ENCODE measurements at places on chromosomes 3 and 15.

- DNase-seq: no peak
These were observed 170.6 kb downstream of the MINAR1 start for GRCh38 chr15:79602731-79603130.

DNA sequence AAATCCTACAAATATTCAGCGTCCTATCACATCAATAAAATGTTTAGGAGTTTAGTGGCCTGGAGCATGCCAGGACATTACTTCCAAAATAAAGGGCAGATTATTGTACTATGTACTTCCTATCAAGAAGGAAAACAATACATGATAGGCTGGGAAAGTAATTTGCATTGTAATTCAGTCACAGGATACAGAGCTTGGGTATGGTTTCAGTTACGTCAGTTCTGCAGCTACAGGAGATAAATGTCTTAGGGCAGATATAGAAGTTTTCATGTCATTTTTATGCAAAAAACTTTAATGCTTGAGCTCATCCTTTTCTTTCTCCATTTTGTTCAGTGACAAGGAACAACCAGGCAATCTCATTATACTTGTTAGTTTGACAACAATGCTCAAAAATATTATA, 155.2 kb downstream of the NFKBIZ start:
- DNase-seq: no peak

DNA sequence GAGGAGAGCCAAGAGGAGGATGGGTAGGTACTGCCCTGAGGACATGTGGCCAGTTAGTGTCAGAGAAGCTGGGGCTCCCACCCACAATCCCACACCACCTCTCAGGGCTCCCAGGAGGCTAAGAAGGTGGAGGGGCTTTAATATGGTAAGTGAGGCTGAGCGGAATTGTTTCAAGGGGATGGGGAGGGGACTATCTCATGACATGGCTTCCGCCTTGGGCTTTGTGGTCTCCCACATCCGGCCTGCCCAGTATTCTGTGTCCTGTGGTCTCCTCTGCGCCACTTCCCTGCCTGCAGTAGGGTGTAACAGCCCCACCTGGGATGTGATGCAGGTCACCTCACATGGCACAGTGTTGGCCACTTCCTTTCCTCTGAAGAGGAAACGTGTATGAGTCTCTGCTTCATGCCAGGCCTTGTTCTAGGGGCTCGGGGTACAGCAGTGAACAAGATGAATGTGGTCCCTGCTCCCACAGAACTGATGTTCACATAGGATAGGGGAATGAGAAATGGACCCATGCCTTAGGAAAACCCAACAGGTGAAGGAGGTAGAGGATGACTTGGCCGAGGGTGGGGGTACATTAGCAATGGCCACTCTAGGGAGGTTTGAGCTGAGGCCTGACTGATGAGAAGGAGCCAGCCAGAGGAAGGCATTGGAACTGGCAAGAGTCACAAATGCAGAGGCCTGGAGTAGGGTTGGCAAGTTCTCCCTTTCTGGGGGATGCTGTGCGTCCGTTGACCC, 3.2 kb downstream of the NEIL1 start:
- no peak for DNase-seq

- DNase-seq: peak; percentile 72
These were observed 1.4 kb downstream of the PEAK1 start for GRCh38 chr15:77418391-77418965.

DNA sequence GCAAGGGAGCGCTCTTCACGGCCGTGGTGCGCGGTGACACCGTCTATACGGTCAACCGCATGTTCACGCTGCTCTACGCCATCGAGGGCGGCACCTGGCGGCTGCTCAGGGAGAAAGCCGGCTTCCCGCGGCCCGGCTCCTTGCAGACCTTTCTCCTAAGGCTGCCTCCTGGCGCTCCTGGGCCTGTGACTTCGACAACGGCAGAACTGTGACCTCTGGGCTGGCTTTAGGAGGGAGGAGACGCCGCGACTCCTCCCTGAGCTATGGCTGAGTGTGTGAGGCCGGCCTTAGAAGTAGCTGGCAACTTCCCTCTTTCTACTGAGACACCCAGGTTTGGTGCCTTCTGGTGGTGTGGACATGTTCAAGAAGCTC, 1.4 kb downstream of the KBTBD13 start:
- peak; percentile 72 for DNase-seq

DNA sequence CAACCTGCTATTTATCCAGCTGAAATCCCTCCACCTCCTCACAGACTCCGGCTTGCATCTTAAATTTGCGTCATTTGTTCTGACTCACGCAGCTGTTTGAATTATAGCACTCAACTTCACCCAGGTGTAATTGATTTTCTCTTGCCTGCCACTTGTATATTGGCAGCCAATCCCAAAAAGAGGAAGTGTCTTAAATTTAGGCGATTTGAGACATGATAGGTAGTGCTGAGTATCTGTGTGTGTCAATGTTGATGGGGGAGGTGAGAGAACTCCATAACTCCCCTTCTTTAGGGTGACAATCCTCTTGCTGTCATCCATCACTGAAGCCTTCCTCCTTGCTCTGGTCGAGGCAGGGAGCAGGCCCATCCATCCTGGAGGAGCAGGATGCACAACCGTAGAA, 77.2 kb upstream of the TPRG1 start:
- no peak for DNase-seq

DNA sequence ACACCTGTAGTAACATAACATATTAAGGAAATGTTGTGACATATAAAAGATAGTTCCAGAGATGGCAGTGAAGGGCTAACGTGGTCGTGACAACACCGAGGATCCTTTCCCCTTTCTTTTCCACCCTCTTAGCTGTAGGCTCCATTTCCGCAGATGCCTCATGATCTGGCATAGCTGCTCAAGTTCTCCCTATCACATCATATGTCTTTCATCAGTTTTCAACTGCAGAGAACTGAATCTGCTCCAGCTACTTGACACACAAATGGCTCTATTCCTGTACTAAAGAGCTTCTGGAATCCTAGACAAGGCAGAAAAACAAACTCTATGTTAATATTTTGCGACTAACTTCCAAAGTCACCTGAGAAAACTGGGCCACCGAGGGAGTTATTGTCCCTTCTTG, 275.0 kb upstream of the SLCO3A1 start:
- no peak for DNase-seq
